CD8-positive, alpha-beta T cell (primary cell): ENCODE measurements at places on chromosomes 4 and X.

- no peak for DNase-seq
These were observed 111.2 kb upstream of the GALNT7 start for GRCh38 chr4:173057442-173057841.

GRCh38 chrX:133989490-133989889 is 4.1 kb upstream of the GPC3 start:
- DNase-seq = no peak

DNA sequence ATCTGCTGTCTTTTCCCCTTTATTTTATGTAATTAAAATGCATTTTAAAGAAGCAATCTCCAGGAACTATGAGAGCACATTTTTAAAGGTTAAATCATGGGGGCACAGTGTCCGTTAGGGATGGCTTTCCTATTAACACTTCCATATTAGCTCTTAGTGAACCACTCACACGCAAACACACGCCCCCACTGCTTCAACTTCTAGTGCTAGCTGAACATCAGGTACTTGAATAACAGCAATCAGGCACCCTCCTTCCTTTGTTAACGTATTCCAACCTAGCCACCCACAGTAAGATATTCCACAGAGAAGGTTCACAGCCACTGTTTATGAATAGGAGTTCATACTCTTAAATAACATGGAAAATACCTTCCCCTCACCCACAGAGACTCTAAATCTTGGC is 9.3 kb downstream of the TMEM255A start:
- no peak for DNase-seq

DNA sequence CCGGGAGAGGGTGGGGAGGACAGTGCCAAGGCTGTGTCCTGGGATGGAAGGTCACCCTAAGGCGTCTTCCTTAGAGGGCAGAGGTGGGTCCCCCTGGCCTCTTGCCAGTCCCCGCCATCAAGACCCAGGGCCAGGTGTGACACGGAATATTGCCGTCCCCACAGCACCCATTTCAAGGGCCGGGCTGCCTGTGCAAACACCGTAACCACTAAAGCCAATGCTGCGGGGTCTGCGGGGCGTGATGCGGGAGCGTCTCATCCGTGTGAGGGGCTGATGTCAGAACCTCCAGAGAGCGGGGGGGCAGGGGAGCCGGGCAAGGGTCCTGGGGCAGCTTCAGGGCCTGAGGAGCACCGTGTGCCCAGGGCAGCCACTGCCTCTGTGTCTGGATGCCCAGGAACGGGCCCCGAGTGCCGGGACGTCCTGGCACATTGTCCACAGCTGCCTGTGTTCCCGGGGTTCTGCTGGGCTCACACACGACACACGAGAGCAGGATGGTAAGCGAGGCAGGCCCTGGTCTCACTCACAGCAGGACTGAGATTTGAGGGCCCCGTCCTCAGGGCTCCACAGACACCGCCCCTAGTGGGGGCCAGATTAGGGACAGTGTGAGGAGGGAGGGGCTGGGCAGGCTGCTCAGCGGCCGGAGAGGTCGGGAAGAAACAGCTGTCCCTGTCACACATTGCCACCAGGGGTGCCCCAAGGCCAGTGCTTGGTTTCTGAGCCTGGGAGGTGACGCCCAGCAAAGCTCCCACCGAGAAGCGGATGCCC is 29.2 kb downstream of the NKX1-1 start:
- DNase-seq = no peak

DNA sequence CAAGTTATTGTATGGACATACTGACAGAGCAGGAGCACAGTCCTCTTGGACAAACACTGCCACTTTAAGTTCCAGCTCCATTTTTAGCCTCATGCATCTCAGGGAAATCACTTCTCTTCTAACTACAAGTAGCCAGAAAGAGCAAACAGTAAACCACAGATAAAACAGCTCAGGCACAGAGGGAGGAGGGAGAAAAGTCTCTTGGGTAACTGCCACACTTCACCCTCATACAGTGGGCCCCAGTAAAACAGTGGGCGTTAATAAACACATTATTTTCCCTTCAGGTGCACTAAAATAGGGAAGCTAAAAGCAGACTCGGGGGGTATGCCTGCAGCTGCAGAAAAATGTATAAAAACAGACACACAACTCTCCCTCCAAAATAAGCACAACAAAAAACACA is 21.6 kb downstream of the CD38 start:
- DNase-seq = no peak

DNA sequence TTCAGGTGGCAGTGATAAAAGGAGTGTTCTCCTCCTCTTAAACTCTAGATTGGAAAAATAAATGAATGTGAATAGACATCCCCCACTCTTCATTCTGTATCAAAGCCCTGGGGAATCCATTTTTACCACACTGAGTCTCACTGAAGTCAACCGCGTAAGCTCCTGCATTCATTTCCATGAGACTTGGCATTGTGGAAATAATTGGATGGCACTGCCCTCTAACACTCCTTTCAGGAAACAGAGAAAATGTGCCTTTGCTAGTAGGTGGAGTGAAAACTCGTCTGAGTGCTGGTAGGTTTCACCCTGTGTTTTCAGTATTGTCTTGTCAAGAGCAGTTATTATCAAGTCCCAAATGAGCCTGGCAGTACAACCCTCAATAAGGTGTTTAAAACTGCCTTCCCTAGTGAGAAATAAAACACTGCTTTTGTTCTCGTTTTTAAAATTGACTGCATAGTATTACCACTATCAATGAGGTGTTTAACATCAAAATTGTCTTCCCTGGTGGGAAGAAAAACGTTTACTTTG is 9.7 kb upstream of the CDKN2AIP start:
- DNase-seq = no peak

DNA sequence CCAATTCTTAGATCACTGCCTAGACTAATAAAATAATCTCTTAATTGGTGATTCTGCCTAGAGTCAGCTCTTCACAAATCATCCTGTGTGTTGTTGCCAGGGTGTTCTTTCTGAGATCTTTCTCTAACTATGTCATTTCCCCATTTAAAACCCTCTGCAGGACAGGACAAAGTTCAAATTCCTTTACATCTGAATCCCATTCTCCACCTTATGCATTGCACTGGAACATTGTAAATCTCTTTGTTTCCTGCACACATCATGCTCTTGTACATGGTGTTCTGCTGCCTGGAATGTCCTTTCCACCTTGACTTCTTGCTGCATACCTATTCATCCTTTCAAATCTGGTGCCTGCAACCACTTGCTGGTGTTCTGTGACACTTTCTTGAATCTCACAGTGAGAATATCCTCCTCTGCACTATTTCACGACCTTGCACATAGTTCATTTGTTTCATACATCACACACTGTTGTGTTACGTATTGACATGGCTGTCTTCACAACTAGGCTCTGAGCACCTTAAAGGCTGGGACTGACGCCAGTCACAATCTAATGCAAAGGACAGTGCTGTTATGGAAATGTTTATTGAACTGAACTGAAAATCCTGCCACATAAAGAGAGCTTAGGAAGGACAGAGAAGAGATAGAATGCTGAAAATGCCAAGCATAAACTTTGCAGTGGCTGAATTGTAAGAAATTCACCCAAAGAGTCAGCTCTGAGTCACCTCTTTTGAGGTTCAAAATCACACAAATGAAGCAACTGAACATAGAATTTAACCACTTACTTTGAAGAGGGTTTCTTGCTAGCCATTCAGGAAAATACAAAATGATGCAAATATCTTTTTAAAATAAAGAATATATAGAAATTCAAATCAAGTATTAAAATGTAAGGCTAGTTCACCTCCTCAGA is 26.4 kb upstream of the SMIM14 start:
- no peak for DNase-seq

GRCh38 chr4:65918872-65919271 is 248.6 kb upstream of the EPHA5 start:
- no peak for DNase-seq

DNA sequence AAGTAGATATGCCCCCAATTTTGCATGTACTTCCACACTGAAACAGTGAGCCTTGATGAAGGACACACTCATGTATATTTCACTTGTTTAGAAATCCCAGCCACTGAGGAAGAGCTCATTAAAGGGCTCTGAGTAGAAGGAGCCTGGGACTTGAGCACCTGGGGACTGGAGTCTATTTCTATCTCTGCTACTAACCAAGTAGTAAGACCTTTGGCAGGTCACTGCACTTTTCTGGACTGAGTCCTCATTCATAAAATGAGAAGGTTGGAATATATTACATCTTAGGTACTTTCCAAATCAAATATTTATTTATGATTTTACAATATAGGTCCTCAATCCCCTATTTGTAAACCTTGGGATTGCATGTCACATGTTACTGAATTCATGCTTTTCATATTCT is 78.2 kb upstream of the C4orf54 start:
- DNase-seq = no peak

DNA sequence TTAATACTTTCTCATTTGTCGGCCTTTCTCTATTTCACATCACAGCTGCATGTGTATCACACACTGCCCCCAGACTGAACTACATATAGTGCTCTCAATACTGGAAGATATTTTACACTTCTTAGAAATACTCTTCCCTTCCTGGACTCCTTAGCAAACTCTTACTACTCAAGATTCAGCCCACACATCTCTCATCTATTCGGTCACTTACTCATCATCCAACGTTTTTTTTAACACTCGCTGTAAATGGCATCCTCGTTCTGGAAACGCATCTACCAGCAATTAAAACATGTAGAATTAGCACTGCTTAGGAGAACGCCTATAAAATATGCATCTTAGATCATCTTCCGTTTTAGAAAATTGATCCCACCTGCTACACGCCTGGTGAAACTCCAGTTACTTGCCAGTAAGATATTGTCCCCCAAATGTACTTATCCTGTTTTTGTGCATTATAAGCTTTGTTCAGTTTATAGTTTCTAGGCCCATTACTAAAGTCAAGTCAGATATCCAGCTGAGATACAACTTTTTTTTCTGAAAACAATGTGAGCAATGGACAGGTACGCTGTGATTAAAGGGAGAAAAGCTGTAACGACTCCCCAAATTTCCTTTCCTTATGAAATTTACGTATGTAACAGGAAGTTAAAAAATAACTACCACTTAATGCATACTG is 1.0 kb downstream of the LRP2BP start:
- DNase-seq = no peak

- DNase-seq = no peak
These were observed 1.9 kb upstream of the SNX25 start for GRCh38 chr4:185207466-185207865.

DNA sequence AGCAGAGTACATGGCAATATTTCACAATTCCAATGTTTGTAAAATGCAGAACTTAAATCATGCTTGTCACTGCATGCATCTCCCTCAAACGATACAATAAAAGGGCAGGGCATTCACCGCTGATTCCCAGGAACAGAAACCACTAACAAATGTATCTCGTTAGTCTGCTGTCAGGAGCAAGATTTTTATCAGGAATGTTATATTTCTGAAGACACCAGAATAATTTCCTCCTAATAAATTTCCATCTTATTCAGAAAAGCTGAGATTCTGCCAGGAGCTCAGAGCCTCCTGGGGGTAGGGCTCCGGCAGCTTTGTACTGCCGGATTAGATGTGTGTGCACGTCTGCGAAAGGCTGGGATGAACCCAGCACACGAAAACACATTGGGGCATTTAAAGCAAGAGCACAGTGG is 54.0 kb upstream of the LDB2 start:
- DNase-seq = no peak

GRCh38 chr4:83558059-83558653 is 22.2 kb downstream of the GPAT3 start:
- DNase-seq = no peak

DNA sequence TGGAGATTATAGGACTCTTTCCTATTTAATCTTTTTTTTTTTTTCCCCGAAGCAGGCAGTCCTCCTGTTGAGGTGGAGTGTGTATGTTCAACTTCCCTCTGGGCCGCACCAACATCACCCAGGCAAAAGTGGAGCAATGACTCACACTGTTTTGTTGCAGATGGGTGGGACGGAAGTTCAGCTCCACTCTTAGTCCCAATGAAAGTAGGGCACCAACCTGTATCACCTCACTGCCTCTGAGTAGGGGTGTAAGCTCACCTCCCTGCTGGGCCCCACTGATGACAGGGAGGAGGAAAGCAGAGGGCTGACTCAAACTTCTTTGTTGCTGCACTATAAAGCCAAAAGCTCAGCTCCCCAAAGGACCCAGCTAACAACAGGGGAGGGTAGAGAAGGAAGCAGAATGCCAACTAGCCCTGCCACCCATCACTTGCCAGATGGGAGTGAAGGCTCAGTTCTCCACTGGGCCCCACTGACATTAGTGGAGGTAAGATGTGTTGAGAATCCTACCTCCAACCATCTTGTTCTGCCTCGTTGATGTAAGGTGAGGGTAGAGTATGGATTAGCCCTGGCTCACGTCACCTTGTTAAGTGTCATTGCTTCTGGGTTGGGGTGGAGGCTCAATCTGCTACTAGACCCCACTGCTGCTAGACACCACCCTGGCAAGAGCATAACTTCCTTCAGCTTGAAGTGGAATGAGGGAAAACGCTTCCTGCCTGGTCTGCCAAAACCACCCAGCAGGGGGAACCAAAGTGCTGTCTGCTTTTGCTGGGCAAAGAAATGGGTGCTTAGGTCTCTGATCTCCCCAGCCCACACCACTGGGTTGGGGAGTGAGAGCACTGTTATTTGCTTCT is 14.1 kb downstream of the RPS6KA3 start:
- peak; percentile 46 for DNase-seq

GRCh38 chr4:40515037-40515397 is 114.6 kb downstream of the RBM47 start:
- no peak for DNase-seq

GRCh38 chr4:138802499-138802898 is 213.1 kb upstream of the NOCT start:
- DNase-seq = no peak

DNA sequence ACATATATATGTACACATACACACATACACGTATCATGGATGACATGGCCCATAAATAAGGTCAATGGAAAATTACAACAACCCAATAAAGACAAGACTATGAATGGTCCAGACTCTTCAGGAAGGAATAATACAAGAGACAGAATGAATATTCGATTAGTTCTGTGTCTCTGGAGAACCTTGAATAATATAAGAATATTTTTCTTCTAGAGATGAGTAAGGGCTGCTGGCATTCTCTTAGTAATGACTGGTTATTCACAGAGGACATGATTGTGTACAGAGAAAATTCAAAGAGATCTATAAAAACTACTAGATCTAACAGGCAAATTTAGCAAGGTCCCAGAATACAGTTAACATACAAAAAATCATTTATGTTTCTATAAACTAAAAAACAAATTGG is 23.3 kb downstream of the SPIN4 start:
- no peak for DNase-seq

DNA sequence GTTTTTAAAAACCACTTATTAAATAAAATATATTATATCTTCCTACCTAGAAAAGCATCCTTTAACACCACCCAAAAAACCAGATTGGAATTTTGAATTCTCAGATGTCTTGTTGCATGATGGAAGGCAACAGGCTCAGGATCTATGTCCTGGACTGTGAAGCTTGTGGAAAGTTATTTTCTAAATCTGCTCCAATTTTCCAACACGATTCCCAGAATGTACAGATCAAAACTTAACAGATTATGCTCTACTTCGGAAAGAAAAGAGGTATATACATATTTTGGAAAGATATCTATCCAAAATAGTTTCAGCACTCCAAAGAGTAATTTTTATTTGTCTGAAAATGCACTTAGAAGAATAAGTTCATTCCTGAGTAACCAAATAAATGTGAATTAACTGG is 291.7 kb upstream of the EMCN start:
- no peak for DNase-seq
